ENCODE measurements at places on chromosomes 5 and 9.
A peak's percentile ranks its signal among the peaks of the same experiment; 100 is the strongest.

DNA sequence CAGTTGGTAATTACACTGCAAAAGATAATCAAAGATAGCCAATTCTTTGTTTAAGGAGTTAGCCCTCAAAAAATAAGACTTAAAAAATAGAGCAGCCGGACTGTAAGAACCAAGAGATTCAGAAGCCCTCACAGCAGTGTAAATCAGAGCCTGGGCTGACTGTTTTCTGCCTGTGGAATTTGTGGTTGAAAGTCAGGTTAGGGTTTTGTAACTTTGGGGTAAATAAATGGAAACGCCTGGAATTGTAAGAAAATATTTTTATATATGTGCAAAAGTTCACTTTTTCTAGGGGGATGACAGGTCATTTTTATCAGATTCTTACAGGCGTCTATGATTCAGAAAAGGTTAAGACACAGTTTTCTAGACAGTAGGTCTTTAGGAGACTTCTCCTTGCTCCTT is 35.6 kb downstream of the KLHL3 start:
- no peak for DNase-seq

DNA sequence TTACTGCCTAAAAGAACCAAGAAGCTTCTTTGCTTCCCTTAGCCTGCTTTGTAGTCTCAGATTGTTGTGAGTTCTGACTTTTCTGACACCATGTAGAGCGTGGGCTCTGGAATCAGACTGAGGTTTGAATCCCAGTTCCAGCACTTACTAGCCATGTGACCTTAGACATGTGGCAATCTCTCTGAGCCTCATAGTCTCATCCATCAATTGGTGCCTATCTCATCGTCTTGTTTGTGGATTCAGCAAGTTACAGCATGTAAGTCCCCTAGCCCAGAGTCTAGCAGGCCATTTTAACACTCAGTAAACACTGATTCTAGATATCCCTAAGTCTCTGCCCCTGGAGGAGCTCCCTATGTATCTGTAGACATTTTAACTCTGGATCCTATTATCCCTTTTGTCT is 94.7 kb downstream of the ANGPTL2 start:
- DNase-seq, result no peak

DNA sequence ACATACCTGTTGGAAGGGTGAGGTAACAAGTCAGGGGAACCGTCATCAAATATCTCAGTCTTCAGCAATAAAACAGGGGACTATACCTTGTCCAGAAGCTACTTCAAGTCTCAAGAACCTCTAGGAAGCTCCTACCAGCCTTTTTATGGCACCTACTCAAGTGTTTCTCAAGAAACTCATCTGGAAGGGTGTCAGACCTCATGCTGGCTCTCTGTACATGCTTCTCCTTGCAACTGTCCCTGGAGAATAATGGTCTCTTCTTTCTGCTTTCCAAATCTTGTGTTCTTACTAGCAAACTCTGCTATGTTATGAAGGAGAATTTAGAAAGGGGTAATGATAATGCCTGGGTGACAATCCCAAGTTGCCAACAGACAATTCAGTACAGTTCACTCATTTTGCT is 8.3 kb upstream of the PTAR1 start:
- no peak for DNase-seq

DNA sequence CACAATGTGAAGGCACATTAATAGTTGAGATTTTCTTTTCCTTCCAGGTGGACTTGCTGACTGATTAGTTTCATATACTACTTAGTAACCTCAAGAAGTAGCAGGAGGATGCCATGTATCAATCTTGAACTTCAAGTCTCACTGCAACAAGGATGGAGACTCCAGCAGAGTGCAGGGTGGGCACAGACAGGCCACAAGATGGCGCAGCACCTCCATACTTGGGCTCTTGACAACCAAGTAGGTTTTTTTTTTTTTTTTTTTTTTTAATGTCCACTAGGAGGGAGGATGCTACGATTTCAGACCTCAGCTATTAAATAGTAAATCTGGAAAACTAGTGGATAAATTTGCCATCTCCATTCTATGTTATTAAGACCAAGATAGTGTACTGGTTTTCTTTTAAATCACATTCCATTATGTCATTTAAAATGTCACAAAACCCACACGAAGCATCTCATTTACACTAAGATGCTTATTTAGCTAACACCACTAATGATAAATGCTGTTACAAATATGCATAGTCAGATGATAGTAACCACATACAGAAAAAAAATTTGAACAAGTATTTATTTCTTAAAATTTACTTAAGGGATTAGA is 58.6 kb downstream of the IL6ST start:
- DNase-seq, result peak; percentile 66

DNA sequence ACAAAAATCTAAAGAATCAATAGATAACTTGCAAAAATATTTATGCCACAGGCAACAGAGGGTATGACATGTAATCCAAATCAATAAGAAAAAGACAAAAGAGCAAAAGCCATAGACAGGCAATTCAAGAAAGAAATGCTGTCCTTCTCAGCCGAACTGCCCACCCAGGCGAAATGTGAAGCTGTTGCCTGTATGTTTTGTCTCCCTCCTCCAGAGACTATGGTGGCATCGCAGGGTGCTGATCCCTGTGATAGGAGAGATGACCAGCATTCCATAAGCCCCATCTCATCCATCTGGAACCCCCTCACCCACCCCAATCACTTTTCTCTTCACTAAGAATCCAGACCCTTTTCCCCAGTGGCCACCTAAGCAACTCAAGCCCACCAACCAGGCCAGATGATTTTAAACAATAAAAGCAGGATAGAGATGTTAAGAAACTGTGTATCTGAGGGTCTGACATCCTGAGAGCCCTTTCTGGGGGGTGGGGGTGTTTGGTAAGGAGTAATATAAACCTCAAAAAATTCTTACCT is 5.3 kb upstream of the ACSL6 start:
- no peak for DNase-seq

GRCh38 chr5:69341520-69342161 is 9.0 kb upstream of the CCDC125 start:
- DNase-seq, result no peak

DNA sequence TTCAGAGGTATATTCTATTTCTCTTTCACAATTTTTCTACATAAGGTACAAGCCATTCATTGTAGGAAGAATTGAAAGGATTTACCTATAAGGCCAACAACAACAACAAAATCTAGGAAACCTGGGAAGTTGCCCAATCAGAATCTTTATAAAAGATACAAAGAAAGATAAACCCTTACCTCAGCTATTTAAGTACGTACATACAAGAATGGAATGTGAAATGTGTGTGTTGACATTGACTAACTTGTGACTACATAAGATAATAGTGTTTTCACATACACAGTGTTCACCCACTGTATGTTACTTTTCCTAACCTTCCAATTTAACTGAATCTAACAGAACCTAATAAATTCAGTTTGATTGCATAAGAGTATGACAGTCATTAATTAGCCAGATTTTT is 154.1 kb downstream of the ADAMTS6 start:
- DNase-seq, result no peak

GRCh38 chr9:127011772-127012171 is 97.2 kb downstream of the RALGPS1 start:
- no peak for DNase-seq

GRCh38 chr5:139760066-139761056 is 35.2 kb upstream of the PSD2 start:
- DNase-seq, result no peak

- DNase-seq, result no peak
Observed at GRCh38 chr5:73301208-73301901, 128.4 kb downstream of the TMEM174 start.

GRCh38 chr9:68998385-68998784 is 15.5 kb downstream of the PRKACG start:
- no peak for DNase-seq

GRCh38 chr5:131993676-131994075 is 17.8 kb downstream of the ACSL6 start:
- DNase-seq, result no peak

DNA sequence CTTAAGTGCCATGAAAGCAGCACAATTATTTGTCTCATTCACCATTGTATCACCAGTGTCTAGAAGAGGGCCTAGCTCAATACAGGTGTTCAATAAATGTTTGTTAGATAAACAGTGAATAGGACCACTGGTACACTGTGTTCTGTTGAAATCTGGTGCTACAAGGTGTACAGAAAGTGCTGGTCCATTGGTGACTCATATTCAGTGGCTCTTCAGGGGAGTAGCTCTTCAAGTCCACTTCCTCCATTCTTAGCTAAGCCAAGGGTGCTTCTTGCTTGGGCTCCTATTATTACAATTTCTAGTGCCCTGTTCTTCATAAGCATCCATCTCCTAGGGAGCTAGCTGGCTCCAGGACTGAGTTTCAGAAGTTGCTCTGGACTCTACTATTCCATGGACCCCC is 6.4 kb upstream of the FCHO2 start:
- DNase-seq, result no peak

- DNase-seq, result no peak
Observed at GRCh38 chr9:132489536-132489935, 79.5 kb downstream of the CFAP77 start.

GRCh38 chr5:141374627-141375026 is 936 bp downstream of the PCDHGA6 start:
- no peak for DNase-seq

GRCh38 chr5:83724935-83725334 is 4.3 kb upstream of the HAPLN1 start:
- DNase-seq, result no peak

DNA sequence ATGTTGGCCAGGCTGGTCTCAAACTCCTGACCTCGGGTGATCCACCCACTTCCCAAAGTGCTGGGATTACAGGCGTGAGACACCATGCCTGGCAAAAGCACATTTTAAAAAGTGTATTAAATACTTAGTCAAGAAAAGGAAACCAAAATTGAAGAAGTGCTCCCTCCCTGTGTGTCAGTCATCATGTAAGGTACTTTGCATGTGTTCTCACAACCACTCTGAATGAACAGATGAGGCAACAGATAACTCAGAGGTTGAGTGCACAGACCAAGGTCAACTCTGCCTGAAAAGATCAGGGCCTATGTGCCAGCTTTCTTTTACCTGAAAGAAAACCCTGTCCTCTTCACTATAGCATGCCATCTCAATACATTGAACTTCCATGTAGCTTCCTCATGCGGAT is 289.7 kb downstream of the MRPS30 start:
- no peak for DNase-seq

DNA sequence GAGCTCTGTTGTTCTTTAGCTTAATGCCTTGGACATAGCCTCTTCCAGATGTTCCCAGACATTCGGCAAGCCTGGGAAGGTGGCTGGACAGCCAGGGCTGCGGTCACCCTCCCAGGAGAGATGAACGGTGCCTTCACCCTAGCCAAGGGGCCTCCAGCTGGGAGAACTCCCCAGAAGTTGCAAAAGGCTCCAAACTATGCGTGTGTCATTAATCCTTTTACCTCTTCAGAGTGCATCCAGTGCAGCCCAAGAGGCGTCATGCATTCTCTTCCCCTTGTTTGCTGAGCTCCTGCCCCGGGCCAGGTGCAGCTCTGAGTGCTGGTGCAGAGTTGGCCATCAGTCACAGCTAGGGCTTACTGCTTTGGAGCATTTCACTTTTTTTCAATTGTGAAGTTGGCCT is 22.8 kb downstream of the HMCN2 start:
- no peak for DNase-seq

DNA sequence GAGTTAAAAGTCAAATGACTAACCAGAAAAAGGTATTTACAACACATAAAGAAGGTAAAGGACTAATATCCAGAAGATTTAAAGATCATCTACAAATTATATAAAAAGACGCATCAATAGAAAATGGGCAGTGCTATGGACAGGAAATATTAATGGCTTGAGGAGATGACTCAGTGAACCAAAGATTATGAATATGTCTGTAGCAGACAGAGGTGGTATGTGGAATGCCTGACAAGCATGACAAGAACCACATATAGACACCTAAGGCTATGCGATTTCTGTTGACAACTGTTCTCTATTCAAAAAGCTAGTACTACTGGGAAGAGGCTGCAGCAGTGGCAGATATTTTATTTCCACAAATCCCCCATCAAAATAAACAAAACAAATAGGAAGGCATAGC is 177.0 kb upstream of the SH3GL2 start:
- DNase-seq, result no peak

DNA sequence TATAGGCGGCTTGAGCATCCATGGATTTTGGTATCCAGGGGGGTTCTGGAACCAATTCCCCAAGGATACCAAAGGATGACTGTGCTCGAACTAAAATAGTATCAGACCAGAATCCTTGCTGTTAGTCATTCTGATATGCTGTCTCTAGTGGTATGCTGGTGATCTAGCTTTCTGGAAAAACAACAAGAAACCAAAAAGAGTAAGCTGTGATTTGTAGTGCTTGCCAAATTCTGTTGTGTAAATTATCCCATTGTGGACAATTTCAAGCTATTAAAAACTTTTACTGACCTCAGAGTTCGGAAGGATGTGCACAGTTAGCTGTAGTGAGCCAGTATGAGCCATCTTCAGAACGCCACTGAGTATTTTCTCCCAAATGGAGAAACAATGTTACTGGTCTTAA is 99.0 kb upstream of the FBN2 start:
- peak; percentile 72 for DNase-seq

- DNase-seq, result no peak
Observed at GRCh38 chr5:142770650-142771609, 753 bp downstream of the ARHGAP26 start.

DNA sequence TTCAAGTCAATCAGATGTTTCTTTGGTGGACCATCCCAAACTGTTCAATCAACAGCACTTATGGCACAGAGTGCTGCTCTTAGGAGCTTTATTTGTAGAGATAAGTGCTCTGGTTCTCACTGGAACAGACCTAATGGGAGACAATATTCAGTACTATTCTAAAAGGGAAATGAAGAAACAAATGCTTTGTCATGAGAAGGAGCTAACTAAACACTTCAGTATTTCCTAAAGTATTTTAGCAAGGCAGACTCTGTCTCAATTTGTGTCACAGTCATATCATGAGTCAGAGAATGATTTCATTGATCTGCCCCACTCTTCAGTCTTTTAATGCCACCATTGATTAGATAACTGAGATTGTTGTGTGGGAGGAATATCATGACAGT is 175.3 kb downstream of the SLF1 start:
- peak; percentile 26 for DNase-seq

GRCh38 chr5:142872795-142873194 is 102.6 kb downstream of the ARHGAP26 start:
- DNase-seq, result no peak

- no peak for DNase-seq
Observed at GRCh38 chr5:74226716-74227485, 413.6 kb downstream of the ENC1 start.

DNA sequence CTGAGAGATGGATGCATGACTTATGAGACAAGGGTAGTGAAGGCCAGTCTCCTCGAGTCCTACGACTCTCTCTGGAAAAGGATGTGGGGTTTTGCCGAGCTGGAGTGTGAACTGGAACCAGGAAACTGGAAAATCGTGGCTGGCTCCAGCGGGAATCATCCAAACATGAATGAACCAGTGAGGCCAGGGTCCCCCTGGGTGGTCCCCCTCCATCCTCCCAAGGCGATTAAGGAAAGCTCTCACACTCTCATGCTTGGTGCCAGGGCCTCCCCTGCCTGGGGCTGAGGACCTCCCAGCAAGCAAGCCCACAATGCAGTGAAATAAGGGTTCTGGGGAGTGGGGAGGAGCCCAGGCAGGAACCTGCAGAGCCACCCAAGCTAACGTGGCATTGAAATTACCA is 9.6 kb upstream of the AMBP start:
- DNase-seq, result no peak

GRCh38 chr5:37375091-37375490 is 4.0 kb upstream of the WDR70 start:
- no peak for DNase-seq
